ENCODE measurements at places on chromosomes 5 and 9.
A peak's percentile ranks its signal among the peaks of the same experiment; 100 is the strongest.

- DNase-seq = no peak
Measured at GRCh38 chr5:14166437-14166836, 23.3 kb downstream of the TRIO start.

DNA sequence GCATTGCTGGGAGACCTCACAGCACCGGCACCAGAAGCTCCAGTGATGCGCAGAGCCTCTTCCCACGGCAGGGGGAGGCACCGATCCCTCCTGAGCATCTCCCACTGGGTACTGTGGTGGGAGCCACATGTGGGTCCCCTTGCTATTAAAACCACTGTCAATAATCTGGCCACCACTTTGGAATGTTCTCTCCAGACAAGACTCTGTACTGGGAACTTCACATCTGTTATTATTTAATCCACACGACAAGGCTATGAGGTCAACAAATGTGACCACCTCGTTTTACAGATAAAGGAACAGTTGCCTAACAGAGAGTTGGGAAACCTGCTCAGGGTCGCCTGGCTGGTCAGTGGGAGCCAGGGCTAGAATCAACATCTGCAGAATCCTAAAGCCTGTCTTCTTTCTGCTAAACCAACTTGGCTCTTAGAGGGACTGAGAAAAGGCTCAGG, 72.7 kb downstream of the EPB41L4B start:
- DNase-seq = no peak

DNA sequence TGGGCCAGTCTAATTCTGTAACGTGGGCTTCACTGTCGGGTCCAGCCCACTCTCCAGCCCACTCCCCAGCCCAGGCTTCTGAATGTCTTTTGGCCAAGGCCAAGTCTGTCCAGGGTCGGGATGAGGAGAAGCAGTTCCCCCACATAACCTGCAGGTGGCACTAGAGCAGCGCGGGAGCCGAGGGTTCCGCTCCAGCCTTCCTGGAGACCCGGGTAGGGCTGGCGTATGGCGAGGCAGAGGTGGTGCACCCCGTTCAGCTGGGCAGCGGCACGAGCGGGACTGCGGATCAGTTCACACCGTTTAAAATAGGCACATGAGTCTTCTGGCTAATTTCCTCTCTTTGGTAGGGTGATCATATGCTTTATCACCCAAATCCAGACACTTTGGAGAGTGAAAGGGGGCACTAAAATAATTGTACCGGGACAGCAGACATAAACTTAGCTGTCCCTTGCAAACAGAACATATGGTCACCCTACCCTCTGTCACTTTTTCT, 185.9 kb downstream of the MSX2 start:
- peak; percentile 11 for DNase-seq

DNA sequence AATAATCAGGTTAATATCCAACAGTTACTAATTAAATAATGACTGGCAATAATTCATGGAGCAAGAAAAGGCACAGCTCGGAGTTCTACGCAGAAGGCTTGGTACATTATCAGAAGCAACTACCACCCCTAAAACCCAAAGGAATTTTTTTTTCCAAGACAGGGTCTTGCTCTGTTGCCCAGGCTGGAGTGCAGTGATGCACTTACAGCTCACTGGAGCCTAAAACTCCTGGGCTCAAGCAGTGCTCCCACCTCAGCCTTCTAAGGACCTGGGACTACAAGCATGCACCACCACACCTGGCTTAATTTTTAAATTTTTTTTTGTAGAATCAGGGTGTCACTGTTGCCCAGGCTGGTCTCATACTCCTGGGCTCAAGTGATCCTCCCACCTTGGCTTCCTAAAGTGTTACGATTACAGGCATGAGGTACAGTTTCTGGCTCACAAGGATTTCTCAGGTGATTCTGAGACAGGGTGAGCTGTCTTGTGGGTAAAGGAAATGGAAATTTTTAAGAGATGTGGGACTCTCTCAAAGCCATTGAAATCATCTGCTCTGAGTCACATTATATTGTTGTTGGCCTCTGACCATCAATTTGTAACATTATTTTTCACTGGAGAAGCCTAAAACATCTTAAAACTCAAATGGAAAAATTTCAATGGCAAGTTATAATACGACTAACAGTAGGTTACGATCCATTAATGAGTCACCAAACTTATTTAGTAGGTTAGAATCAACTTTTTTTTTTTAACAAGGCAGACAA, 19.7 kb upstream of the HSDL2 start:
- no peak for DNase-seq

DNA sequence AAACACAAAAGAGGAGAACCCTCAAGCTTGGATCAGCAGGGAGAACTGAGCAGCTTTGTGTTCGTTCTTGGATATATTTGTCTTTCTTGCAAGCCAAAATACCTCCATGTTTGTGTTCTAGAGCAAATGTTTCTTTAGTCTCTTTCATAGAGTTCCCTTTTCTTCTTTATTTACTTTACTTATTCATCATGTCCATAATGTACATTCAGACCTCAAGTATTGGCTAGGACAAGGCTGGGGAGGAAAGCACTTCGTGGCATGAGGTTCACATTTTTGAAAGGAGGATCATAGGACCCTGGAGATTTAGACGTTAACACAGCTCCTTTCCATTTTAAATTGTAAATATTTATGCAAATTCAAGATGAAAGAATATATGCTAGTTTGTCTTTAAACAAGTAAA, 590.2 kb upstream of the MEF2C start:
- no peak for DNase-seq

DNA sequence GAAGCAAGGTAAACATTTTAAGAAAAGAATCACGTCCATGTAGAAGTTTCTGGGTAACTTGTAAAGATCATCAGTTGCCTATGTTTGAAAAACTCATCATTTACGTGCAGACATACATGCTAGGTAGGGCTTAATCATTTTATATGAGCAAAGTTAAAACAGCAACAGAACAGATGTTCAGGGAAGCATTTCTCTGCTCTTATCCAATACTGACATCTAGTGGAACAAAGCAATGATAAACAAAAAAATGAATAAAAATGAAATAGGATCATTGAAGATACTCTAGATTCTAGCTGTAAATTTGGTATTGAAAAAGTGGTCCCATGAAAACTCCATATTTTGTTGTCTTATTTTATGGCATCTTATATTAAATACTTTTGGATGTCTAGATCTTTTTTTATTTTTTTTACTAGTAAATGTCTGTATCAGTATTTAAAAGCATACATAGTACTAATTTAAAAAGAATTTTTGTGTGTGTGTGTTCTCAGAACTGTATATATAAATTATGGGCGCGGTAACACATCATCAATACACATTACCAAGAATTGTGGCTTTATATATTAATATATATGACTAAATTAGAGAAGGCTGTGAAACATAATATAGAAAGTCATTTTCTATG, 1050.2 kb downstream of the CDH12 start:
- no peak for DNase-seq

- DNase-seq = no peak
Measured at GRCh38 chr9:69715096-69715495, 42.9 kb upstream of the APBA1 start.

DNA sequence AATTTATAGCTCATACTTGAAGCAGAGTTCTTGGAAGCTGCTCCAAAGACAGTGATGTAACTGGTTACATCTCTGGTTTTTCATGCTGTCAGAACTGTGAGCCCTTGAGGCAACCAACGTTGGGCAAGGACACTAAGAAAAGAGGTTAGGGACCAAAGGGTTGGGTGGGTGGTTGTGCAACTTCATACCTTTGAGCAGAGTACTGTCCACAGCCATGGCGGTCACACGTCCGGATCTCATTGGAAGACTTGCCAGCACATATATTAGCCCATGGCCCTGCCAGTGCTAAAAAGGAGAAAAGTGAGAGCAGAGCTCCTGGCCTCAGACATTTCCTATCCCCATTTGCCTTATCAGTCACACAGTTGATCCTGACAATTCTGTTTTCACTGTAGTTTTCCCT, 2.1 kb downstream of the LECT2 start:
- DNase-seq = no peak

- no peak for DNase-seq
Measured at GRCh38 chr5:75020016-75020656, 32.2 kb downstream of the GCNT4 start.

DNA sequence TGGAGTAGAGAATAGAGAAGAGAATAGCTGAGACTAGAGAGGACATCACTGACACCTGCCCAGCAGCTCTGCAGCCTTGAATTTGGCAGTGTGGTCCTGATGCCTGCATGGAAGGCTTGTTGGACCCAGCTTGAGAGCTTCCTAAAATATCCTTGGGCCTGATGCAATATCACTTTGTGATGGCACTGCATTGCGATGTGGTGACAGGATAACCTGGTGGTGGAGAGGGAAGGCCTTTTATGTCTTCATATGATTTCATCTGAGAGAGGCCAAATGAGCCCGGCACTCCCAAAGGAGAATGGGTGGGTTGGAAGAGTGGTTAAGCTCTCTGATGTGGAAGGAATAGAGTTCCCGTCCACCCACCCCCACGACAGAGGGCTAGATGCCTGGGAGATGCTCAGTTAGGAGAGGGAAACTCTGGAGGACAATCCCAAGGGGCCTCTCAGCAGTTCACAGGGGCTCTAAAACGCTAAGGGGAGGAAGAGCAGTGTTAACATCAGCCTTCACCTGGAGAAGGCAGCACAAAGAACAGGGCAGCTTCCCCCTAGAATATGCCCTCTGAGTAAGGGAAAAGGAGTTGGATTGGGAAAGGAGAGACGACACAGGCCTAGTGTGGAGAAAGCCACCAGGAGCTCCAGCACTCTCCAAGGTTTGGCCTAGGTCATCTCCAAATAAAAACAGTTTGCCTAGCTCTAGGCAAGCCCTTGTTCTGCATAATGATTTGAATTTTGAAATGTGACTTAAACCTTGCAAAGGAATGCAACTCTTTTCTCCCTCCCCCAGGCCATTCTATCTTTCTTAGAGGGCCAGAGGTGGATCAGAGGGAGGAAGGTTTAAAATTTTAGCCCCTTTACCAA, 99.8 kb upstream of the SSBP2 start:
- no peak for DNase-seq

DNA sequence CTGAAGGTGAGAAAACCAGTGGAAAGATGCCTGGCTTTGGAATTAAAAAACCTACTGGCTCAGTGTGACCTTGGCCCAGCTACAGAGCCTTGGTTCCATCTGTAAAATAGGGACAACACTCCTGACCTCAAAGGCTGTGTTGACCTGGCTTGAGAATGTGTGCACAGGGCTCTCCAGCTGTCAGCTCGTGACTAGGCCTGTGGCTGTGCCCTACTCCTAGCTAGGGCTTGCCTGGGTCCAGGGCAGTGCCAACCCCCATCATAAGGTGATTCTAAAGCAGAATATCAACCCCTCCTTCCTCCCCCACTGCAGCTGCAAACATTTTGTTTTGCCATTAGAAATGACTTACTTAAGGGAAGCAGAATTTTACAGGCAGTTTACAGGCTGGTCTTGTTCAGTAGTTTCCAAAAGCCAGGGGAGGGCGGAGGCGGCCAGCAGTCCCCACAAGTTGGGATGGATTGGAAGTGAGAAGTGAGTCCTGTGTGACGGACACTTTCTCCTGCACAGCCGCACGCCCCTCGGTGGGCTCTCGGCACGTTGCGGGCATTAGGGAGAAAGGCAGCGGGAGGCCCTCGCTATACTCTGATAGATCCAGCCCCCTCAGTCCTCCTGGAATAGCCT, 7.3 kb downstream of the PITX1 start:
- no peak for DNase-seq

DNA sequence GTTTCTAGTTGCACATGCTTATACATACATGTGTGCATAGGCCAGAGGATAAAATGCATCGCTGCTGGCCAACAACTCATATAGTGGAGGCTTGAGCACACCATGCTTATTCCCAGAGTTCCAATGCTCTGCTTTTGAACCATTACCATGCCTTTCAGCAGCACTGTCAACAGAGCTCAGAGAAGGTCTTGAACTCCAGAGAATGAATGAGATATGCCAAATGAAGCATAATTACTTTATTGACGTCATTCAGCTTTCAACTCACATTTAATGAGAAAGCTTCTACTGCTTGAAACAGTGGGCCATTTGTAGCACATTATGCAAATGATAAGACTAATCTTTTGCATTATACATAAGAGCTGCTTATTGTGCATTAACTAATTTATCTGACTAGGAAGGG, 765.3 kb upstream of the GRAMD2B start:
- DNase-seq = no peak

DNA sequence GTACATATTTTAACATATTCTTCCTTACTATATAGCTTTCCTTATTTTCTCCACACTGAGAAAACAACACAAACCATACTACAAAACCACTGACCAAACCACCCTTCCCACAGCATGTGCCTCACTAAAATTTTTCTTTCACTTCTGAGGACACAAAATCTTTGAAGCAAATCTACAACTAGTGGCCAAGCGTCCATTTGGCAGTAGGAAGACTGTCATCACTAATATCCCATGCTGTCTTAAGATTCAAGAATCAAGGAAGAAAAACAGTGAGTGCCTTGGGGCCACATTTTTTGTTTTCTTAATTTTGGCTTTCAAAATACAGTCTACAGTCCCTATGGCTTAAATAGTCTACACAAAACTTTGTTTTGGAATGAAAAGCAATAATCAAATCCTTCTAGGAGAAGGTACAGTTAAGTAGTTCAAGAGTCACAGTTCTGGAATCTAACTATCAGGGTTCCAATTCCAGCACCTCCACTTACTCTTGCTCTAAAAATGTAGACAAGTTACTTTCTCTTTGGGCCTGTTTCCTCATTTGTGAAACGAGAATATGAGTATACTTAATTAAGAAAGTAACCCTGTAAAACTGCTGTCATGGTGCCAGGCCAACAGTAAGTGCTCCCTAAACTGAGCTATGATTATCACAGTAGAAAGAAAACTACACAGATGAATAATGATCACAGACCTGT, 227.9 kb downstream of the BNC2 start:
- DNase-seq = no peak

DNA sequence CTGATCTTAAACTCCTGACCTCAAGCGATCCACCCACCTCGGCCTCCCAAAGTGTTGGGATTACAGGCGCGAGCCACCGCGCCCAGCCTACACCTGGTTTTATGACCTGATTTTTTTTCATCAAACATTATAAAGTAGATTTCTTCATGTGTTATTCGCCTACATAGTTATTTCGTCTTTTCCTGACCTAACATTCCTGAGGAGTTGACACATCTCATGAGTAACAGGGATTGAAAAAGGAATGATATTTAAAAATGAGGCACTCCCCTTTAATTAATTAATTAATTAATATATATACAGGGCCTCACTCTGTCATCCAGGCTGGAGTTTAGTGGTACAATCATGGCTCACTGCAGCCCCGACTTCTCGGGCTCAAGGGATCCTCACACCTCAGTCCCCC, 20.2 kb upstream of the MTMR12 start:
- no peak for DNase-seq

- peak; percentile 94 for DNase-seq
Measured at GRCh38 chr9:87713278-87713987, 12.5 kb upstream of the CTSL start.

DNA sequence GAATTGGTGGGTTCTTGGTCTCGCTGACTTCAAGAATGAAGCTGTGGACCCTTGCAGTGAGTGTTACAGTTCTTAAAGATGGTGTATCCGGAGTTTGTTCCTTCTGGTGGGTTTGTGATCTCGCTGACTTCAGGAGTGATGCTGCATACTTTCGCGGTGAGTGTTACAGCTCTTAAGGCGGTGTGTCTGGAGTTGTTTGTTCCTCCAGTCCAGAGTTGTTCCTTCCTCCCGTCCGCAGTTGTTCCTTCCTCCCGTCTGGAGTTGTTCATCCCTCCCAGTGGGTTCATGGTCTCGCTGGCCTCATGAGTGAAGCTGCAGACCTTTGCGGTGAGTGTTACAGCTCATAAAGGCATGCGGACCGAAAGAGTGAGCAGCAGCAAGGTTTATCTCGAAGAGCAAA, 159.6 kb upstream of the ADAMTSL1 start:
- no peak for DNase-seq

GRCh38 chr5:102578362-102578761, 79.6 kb upstream of the SLCO6A1 start:
- DNase-seq = no peak

All from AG04450 (cell line).